ENCODE measurements at places on chromosomes 5 and 9.
A peak's percentile ranks its signal among the peaks of the same experiment; 100 is the strongest.

DNA sequence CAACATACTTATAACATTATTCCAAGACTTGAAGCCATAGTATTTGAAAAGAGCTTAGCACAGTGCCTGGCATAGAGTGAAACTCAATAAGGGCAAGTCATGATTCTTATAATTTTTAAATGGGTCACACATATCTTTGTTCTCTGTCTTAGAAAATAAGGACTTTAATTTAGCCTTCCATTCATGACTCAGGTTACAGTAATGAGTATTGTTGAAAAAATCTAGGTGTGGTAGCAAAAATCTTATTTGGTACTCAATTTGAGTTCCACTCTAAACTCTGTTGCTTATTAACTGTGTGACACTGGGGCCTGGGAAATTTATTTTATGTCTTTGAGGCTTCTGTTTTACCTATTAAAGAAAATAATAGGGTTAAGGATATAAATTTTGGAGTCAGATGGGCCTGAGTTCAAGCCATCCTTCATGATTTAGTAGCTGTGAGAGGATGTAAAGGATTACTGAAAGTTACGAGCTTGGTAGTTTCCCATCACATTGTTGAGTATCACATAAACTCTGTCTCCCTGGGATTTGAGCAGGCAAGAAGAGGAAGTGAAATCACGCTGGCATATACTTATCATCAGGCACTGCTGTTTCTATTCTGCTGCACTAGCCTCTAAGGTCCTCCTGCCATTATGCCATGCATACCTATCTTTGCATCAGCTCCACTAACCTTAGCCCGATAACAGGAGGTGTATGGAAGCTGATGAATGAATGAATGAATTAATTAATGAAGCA, 1.5 kb downstream of the SPINK9 start:
- no peak for DNase-seq

DNA sequence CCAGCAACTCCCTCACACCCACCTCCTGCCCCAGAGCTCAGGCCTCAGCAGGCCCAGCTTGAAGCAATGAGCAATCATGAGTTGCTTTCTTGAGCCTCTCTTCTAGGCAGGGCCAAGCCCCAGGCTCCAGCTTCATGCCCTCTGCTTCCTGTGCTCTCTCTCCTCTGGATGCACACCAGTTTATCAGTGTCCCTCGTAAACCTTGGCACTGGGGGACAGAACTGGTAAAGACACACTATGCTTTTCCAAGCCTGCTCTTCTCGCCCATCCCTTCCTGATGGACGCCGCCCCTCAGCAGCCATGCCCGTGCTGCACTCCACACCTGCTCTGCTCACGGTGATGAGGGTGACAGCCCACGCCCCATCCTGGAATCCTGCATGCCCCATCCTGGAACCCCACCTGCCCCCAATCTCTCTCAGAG, 49.4 kb upstream of the ORM1 start:
- DNase-seq: peak; percentile 57

- no peak for DNase-seq
Measured at GRCh38 chr5:154166901-154167791, 23.4 kb upstream of the GALNT10 start.

DNA sequence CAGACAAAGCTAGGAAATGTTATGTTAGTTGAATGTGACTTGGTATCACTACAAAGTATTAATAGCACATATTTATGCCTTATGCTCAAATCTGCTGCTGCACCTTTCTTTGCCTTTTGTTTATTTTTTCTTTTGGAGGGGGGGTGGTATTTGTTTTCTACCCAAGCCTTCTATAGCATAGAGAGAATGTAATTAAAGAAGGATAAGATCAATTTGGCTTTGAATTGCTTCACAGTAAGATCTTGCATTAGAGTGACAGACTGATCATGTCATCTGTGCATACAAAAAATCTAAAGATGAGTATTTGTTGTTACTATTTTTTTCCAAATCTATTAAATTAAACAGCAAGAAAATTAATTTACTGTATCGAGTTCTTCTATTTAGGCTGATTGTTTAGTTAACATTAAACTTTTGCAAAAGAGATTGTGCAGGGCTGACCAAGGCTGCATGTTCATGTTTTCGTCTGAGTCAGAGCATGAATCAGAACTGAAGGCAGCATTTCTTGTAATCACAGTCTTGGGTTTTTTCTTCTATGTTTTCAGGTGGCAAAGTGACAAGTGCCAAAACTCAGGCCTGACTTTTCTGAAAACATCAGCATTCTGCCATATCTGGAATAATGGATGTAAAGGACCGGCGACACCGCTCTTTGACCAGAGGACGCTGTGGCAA, 1007.1 kb upstream of the WWC1 start:
- DNase-seq: no peak

DNA sequence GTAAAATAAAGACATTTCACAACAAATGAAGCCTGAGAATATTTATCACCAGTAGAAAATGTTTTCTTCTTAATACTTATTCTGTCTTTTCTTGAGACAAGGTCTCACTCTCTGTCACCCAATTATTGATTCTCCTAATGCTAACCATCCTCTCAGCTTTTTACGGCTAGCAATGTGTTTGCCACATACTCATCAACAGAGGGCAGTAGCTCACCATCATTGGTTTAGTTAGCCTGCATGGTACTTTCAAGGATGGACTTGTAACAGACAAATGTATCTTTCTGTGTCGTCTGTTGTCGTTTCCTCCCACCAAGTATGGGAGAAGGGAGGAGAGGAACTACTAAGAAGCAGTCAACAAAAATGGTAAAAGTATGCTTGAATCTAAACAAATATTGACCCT, 5.9 kb upstream of the ACO1 start:
- DNase-seq: no peak

GRCh38 chr9:37862530-37862929, 41.4 kb downstream of the SLC25A51 start:
- no peak for DNase-seq
